Karpas-422 (cell line): ENCODE measurements at places on chromosomes 7 and 10. TPM values are rescaled to one million over a fixed set of nuclear protein-coding genes. Genes with fewer than 3 reads are reported as not detected.

- no peak for DNase-seq
These were observed 31.7 kb downstream of the DYNC1I1 start for GRCh38 chr7:95804052-95804451.

- DNase-seq: no peak
These were observed at the start of gene CHRM2 for GRCh38 chr7:136868496-136869000. Gene CHRM2, plus strand, starts transcription at chr7:136868652. Its CDS starts 146,214 bp downstream, at chr7:137014866.

GRCh38 chr7:99667179-99667578 lies 12.6 kb downstream of the CYP3A5 start:
- DNase-seq: no peak

GRCh38 chr7:135775230-135775629 lies 26.6 kb upstream of the FAM180A start:
- DNase-seq: no peak

AKR1C3 gene
- total RNA-seq: not detected in 2 replicates

PRSS2 gene
- total RNA-seq: not detected in 2 replicates

TET1 gene
- total RNA-seq: 2.2 and 5.4 TPM in 2 replicates

NPSR1 gene
- total RNA-seq: not detected in 2 replicates

PALD1 gene
- 54.7 and 106 TPM in 2 replicates for total RNA-seq
